Bronchial epithelial cell (primary cell): ENCODE measurements at places on chromosomes 12 and 14.

DNA sequence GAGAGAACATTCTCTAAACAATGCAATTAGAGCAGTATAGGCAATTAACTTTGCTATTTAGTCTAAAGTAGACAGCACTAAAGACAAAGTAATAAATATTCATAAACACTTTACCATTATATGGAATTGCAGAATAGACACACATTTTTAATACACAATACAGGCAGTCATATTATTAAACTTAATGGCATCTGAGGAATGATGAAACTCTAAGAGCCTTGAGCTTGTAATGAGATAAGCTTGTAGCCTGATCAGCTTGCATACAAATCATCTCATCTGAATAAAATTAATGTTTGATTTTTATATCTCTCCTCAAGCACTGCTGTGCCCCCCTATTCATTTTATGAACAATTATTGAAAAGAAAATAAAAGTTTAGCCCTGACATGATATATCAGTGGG is 107.6 kb downstream of the MGAT4C start:
- peak; percentile 50 for DNase-seq

DNA sequence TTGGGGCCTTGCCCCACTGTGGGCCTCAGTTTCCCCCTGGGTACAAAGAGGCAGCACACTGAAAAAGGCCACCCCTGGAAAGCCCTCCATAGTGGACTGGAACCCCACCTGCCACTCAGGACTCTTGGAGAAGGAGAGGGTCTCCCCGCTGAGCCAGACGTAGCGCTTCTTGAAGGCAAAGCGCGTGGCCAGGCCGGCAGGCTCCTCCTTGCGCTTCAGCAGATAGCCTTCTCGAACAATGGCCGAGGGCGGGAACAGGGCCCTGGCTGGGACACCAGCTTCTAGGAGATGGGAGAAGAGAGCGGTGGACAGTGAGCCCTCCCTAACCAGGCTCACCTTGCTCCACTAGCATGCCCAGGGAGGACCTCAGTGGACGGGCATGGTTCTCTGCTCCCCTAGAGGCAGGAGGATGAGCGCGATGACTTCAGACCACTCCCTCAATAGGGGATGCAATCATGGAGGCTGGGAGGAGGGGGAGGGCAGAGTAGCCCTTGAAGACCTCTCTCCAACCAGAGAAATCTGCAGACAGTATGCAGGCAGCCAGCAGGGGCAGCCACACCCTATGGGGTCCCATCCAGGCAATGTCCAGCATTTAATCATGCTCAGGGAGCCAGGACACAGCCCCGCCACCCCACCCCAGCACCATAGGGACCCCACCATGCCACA is 29.8 kb downstream of the RASAL1 start:
- DNase-seq, result no peak

DNA sequence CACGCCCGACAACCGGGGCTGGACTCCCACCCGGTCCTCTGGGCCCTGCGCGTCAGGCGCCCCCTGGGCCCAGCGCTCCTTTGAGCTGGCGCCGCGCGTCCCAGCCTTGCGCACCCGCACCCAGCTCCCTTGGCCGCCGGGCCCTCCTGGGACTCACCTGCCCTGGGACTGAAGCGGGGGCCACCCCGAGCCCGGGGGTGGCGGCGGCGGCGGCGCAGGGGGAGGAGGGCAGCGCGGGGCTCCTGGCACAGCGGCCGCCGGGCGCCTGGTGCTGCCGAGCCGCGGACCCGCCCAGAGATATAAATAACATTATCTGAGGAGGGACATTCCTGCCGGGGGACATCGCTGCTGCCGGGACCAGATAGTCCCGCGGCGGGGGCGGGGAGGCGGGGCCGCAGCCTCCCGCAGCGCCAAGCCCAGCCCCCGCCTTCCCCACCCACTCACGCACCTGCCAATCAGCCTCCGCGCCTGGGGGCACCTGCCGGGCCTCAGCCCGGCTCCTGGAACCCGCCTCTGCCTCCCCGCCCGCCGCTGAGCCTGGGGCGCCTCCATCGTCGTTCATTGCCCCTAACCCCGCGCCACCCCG is at the start of gene SPTB:
Gene SPTB (minus strand): TSS at position 273 of the 586 bp plus-strand sequence. CDS start 56,813 bp downstream, outside the sequence.
- no peak for DNase-seq

GRCh38 chr12:90576707-90577106 is 378.3 kb downstream of the CCER1 start:
- DNase-seq, result no peak

GRCh38 chr14:68127166-68127565 is 307.6 kb downstream of the RAD51B start:
- no peak for DNase-seq

DNA sequence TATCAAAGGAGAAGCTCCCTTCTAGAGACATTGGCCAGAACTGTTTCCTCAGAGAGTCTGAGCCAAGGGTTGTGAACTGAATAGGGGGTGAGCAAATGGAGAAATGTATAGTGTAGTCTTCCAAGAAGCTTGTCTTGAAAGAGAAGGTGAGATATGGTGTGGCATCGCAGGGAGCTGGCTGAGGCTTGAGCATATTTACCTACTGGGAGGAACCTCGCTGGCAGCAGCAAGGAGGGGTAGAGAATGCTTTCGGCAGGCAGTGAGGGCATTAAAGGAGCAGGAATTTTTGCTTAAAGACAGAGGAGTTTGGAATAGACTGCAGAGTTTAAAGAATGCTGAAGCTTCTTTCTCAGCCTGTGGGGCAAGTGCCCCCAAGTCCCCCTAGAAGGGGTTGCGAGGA is 59.3 kb upstream of the PRMT8 start:
- no peak for DNase-seq

DNA sequence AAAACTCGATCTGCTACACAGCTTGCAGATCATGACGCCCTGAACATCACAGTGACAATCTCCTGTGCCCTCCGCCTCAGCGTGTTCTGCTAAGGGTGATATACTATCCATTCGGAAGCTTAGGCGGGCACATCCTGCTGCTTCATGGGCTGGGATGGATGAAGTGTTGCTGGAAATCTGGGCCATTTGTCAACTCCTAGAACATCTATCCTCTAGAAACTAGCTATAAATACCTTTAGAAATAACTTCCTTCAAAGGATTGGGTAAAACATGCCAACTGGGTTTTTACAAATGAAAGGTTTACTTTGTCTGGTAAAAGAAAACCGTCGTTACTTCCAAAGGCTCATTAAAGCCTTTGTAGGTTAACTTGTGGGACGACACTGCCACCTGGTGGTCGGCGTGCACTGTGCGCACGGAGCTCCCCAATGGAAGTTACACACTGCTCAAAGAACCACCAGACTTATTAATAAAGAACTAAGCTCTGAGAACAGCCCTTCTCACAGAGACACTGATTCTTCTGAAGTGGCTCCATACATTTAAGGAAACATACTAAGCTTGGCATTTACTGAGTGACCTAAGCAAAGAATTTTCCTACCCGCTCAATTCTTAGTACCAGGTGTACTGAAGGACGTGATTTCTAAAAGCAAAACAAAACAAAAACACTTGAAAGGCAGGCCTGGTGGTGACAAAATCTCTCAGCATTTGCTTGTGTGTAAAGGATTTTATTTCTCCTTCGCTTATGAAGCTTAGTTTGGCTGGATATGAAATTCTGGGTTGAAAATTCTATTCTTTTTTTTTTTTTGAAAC is 21.6 kb upstream of the CACNA2D4 start:
- DNase-seq, result peak; percentile 63

- DNase-seq, result no peak
Observed at GRCh38 chr14:69234106-69234505, 25.9 kb upstream of the GALNT16 start.

- DNase-seq, result no peak
Observed at GRCh38 chr12:12954356-12954755, 2.4 kb upstream of the GPRC5D start.

DNA sequence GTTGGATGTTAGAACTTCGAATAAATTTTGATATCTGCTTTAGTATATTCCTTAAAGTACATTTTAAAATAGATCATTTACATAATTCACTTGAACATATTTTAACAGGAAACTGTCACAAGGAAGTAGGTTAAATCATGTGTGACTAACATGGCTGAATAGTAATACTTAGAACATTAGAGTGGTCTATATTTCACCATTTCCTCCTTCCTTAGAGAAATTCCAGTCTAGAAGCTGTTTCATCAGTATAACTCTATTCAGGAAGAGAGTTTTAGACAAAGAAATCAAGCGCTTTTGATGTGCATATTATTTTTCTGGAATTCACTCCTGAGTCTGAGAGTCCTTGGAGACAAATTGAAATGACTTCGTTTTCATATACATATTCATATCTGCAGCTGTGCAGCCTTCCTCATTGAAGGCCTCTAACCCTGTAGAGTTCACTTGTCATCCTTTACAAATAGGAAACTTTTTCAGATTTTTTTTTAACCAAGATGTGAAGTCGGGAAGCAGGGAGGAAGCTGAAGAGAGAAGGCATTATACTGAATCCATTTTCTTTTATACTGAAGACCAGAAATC is 28.4 kb downstream of the IRAK3 start:
- DNase-seq, result peak; percentile 42

GRCh38 chr14:99262977-99263448 is 9.0 kb downstream of the BCL11B start:
- no peak for DNase-seq

GRCh38 chr12:52537101-52537500 is 15.8 kb downstream of the KRT71 start:
- no peak for DNase-seq

DNA sequence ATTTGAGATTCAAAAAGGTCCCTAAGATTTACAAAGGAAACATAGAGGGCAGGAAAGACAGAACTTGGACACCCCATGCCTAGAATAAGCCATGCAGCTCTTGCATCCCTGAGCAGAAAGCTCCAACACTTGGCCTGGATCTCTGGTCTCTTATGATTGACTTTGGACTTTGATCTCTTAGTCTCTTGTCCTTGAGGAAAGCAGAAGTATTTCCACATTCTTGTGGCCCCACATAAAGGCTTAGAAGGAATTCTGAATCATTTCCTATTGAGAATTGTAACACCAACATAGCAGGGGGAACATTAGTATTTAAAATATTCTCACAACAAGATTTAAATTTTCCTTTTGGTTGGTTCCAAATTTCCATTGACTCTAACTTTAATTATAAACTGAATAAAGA is 283.7 kb upstream of the PRKD1 start:
- DNase-seq, result no peak

DNA sequence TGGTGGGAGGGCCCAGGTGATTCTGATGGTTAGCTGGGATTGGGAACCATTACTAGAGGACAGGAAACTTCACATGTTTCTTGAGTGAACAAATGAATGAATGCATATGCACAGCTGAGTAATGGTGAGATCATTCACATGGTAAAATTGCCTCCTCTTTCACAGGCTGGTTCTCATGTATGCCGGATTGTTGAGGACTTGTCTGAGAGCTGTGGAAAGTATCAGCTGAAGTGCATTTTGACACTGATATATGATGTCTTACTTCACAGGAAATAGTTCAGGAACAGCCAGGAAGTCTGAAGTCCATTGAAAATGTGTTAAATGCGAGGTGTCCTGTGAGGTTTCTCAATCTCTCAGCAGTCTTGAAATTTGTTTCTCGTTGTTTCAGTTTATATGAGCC is 77.6 kb upstream of the DACT1 start:
- peak; percentile 80 for DNase-seq

DNA sequence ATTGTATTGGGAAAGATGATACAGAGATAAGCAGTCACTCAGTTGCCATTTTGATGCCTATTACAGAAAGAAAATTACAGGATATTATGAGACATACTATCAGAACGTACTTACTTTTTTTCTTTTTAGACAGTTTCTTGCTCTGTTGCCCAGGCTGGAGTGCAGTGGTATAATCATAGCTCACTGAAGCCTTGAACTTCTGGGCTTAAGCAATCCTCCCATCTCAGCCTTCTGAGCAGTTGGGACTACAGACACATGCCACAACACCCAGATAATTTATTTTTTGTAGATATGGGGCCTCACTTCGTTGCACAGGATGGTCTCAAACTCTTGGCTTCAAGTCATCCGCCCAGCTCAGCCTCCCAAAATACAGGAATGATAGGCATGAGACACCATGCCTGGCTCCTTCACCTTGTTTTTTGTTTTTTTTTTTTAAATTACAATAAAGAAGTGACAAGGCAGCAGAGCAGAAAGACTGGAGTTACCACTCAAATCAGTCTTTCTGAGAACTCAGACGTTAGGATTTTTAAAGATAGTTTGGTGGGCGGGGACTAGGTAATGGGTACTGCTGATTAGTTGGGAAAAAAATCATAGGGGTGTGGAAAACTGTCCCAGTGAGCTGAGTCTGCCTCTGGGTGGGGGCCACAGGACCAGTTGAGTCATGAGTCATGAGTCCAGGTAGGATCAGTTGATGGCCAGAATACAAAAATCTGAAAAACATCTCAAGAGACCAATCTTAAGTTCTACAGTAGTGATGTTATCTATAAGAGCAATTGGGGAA is 11.5 kb upstream of the CPM start:
- DNase-seq, result peak; percentile 10
